ENCODE measurements at places on chromosomes 2 and 18.

GRCh38 chr2:54630858-54631497 lies 92.5 kb upstream of the EML6 start:
- DNase-seq, result no peak

DNA sequence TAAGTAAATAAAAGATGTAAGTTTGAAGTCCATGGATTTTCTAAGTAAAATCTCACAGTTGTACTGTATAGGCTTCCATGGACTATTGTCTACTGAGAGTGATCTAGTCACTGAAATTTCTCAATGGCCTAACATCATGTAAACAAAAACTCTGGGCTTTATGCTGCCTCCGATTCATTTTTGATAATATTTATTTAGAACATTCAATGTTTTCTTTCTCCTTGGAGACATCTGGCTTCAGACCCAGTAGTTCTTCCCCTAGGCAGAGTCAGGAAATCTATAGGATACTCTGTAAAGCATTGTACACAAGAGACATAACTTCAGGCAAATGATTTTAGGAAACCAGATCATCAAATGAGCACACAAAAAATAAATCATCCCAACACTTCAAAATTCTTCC lies 1208.6 kb upstream of the ZEB2 start:
- no peak for DNase-seq

DNA sequence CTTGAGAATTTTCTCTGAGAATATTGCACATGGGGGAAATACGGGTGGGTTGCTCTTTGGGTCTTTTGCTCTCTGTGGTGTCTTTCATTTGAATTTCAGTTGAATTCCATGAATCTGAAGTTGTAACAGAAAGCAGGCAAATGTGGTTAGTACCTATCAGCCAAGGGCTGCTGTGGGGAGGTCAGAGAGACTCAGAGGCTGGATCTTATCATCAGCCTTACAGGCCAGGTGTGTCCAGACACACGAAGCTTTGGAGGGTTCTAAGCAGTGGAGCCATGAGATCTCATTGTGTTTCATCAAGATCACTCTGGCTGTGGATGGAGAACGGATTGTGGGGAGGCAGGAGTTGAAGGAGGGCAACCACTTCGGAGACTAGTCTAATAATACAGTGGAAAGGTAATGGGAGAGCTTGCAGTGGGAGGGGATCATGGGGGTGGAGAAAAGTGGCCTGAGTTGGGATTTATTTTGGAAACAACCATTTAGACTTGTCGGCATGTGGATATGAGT lies 68.1 kb downstream of the GNAL start:
- no peak for DNase-seq

DNA sequence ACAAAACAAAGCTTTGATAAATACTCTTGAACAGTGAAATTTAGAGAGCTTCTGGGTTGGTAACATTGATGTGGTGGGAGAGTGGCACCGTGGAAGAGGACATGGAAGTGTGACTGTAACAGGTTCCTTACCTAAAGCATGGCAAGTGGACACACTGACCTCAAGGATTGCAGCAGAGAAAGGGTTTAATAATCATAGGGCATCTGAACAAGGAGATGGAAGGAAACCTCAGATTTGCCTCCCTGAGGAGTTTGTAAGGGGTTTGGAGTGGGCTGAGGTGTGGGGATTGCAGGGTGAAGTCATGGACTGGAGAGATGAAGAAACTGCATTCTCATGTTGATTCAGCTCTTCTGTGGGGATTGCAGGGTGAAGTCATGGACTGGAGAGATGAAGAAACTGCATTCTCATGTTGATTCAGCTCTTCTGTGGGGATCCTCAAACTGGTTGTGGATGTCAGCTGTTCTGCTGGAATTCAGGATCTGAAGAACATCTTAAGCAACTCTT lies 83.8 kb upstream of the TLK1 start:
- DNase-seq, result no peak

DNA sequence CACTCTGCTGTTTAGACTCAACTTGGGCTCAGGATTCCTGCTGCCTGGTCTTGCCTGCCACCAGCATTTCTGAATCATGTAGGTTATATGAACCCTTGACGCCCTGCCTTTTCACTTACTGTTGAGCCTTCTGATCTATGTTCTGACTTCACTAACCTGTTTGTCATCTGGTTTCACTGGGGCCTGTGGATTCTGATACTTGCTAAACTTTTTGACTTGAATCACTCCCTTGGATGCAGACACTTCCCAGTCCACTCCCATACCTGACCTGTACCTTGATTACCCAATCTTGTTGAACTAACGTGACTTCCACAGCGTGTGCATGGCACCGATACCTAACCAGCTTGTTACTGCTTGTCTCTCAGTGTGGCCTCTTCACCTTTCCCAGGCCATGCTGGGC lies 35.6 kb upstream of the SPAG16 start:
- no peak for DNase-seq

All from GM10248 (cell line).